Stimulated activated CD4-positive, alpha-beta T cell treated with anti-CD3 and anti-CD28 coated beads, Interleukin-1b, Interleukin-23, amount 100 ng/mL, for 1 hour (primary cell): ENCODE measurements at places on chromosomes 2 and 18.

- DNase-seq = no peak
Measured at GRCh38 chr18:47458483-47458882, 207.0 kb upstream of the SKOR2 start.

- no peak for DNase-seq
Measured at GRCh38 chr2:6877402-6878304, at the start of gene RSAD2. Gene RSAD2 (plus strand): TSS chr2:6877777. CDS start chr2:6877801, 24 bp downstream.

GRCh38 chr2:221999717-222000116, 299.1 kb downstream of the PAX3 start:
- no peak for DNase-seq

GRCh38 chr2:18545384-18545783, 15.1 kb downstream of the RDH14 start:
- no peak for DNase-seq

- DNase-seq = peak; percentile 46
Measured at GRCh38 chr2:200702646-200703118, 109.0 kb upstream of the BZW1 start.
